CD4-positive, alpha-beta T cell treated with Interleukin-2 at 100 ng/mL for 4 hours (primary cell): ENCODE measurements at places on chromosomes 5 and 9.

- DNase-seq = no peak
These were observed 461.3 kb upstream of the CLINT1 start for GRCh38 chr5:158320178-158320674.

DNA sequence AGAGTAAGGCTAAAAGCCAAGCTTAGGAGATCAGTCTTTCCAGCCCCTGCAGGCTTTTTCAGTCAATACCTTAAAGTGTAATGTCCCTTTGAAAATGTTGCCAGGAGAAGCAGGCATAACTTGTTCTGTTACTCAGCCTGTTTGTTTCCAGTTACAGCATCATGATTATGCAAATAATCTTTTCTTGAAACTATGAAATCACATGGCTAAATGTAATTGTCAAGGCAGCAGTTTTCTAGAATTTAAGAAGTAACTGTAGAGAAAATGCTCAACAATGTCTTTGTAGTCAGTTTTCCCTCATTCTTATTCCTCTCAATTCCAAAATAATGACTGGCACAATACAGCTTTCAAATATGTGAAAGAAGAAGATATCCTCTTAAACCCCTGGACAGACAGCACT is 1.9 kb upstream of the GPR107 start:
- no peak for DNase-seq

- DNase-seq = no peak
These were observed 3.7 kb upstream of the MRNIP start for GRCh38 chr5:179862296-179862695.

DNA sequence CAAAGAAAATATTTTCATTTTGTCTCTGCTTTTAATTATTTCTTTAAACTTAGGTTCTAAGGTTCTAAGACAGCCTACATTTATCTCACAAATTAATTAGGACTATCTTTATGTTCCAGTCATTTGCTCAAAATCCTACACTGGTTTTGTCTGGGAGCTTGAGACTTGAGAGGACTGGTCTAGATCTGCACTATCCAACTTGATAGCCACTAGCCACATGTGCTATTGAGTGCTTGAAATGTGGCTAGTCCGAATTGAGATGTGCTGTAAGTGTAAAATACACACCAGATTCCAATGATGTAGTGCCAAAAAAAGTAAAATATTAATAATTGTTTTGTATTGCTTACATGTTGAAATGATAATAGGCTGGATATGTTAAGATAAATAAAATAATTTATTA is 7.2 kb downstream of the CDC37L1 start:
- DNase-seq = no peak

- peak; percentile 89 for DNase-seq
These were observed 125.1 kb downstream of the C9orf50 start for GRCh38 chr9:129495620-129496472.

GRCh38 chr5:9903801-9904200 is 273.6 kb upstream of the TAS2R1 start:
- no peak for DNase-seq

DNA sequence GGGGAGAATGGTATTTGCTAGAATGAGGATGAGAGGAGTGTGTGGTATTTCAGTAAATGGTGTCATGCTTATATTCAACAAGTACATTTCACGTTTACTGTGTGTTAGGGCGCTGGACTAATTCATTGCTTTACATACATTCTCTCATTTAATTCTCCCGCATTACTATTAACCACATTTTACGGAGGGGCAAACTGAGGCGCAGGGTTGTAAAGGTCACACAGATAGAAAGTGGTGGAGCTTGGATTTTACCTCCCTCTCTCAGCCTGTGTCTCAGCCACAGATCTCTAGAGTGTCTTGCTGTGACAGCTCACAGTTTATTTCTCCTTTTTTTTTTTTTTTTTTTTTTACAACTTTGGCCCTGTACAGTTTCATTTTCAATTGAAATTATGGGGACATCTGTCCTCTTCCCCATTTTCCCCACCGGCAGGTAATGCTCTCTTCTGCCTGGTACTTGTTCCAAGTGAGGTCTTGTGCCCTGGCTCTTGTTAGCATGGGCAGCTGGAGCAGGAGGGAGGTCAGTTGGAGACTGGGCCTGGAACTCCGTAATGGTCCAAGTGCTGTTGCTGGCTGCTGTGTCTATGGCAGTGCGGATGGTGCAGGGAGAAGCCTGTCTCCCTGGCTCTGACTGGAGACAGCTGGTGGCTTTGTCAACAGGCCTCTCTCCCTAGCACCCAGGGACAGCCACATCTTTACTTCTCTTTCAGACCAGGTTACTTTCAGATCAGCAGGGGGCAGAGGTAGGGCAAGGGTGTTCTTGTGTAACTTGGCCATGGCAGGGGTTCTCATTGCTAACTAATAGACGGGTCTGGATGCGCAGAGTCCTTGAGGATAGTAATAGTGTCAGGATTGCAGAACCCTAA is 20.5 kb upstream of the NDST1 start:
- DNase-seq = no peak

DNA sequence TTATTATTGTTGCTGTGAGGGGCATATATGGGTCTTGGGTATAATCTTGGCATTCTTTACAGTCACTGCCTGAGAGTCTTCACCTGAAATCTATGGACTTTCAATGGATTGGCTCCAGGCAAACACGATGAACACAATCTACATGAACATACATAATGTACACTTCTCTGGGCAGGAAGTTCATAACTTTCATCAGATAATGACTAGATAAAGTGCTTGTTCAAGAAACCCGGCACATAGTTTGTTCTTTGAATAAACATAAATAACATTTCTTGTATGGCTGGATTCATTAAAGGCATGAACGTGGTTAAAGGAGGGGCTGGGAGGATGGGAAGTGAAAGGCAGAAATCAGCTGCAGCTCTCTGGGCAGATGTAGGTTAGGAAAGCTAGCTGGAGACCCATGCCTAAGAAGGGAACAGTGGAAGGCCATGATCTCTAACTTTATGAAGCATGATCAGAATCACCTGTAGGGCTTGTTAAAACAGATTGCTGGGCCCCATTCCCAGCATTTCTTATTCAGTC is 306.9 kb upstream of the EFNA5 start:
- no peak for DNase-seq

DNA sequence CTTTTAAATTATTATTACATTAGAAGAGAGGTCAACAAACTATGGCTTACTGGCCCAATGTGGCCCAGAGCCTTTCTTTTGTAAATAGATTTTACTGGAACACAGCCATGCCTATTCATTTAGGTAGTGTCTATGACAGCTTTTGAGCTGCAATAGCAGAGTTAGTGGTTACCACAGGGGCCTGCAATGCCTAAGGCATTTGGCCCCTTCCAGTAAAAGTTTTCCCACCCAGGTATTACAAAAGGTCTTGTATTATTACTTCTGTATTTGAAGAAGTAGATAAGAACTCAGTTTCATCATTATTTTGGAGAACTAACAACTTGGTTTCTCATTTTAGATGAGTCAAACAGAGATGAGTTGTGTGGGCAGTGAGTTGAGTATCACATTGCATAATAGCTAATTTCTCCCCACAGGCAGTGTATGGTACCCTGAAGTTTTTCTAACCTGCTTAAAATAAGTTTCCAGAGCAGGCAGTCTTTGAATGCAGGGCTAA is 9.5 kb downstream of the MTRR start:
- DNase-seq = no peak

GRCh38 chr9:18666348-18666747 is 192.4 kb downstream of the ADAMTSL1 start:
- no peak for DNase-seq

GRCh38 chr5:14667770-14668169 is 3.3 kb downstream of the OTULIN start:
- DNase-seq = peak; percentile 13

DNA sequence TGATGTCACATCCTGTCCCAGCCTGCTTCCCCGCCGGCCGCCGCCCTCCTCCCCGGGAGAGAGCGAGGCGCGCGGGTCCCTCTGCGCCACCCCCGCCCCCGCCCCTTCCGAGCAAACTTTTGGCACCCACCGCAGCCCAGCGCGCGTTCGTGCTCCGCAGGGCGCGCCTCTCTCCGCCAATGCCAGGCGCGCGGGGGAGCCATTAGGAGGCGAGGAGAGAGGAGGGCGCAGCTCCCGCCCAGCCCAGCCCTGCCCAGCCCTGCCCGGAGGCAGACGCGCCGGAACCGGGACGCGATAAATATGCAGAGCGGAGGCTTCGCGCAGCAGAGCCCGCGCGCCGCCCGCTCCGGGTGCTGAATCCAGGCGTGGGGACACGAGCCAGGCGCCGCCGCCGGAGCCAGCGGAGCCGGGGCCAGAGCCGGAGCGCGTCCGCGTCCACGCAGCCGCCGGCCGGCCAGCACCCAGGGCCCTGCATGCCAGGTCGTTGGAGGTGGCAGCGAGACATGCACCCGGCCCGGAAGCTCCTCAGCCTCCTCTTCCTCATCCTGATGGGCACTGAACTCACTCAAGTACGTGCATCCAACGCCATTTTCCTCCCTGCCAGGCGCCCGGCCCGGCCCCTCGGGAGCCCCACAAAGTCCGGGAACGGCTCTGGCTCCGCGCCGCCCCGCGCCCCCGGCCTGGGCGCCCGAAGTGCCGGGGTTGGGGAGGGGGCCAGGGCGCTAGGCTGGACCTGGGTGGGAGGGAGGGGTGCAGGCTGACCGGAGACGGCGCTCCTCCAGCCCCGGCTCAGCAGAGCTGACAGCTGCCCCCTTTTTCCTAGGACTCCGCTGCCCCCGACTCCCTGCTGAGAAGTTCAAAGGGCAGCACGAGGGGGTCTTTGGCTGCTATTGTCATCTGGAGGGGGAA is 12.0 kb upstream of the OLFM1 start:
- DNase-seq = no peak

DNA sequence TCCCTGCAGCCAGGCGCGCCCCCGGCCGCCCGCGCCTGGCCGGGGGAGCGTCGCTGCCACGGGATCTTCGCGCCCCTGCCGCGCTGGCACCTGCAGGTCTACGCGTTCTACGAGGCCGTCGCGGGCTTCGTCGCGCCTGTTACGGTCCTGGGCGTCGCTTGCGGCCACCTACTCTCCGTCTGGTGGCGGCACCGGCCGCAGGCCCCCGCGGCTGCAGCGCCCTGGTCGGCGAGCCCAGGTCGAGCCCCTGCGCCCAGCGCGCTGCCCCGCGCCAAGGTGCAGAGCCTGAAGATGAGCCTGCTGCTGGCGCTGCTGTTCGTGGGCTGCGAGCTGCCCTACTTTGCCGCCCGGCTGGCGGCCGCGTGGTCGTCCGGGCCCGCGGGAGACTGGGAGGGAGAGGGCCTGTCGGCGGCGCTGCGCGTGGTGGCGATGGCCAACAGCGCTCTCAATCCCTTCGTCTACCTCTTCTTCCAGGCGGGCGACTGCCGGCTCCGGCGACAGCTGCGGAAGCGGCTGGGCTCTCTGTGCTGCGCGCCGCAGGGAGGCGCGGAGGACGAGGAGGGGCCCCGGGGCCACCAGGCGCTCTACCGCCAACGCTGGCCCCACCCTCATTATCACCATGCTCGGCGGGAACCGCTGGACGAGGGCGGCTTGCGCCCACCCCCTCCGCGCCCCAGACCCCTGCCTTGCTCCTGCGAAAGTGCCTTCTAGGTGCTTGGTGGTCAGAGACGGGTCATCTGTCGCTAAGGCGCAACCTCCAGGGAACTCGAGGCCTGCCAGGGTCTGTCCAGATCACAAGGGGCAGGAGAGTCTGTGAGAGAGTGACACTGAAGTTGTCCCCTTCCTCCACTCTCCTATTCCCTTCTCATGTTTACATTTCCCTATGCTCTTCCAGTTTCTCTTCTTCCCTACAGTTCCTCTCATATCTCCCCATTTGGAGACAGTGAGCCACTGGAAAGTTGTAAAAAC is 1.3 kb downstream of the GPR150 start:
- DNase-seq = peak; percentile 32

DNA sequence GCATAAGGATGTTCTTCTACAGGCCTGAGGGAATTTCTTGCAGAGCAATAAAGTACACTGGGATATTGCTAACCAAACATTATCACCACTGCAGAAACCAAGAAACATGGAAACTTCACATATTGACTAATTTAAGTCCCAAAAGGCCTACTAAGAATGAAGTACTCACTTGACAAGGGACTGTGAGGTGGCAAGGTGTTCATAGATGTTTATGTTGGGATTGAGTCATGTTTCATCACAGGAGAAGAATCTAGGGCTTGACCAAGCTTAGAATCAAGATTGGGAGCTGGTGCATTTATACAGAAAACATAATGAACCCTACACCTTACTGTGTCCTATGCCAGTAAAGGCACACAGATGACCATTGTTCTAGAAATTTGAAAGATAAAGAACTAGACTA is 56.7 kb upstream of the GAS1 start:
- no peak for DNase-seq

DNA sequence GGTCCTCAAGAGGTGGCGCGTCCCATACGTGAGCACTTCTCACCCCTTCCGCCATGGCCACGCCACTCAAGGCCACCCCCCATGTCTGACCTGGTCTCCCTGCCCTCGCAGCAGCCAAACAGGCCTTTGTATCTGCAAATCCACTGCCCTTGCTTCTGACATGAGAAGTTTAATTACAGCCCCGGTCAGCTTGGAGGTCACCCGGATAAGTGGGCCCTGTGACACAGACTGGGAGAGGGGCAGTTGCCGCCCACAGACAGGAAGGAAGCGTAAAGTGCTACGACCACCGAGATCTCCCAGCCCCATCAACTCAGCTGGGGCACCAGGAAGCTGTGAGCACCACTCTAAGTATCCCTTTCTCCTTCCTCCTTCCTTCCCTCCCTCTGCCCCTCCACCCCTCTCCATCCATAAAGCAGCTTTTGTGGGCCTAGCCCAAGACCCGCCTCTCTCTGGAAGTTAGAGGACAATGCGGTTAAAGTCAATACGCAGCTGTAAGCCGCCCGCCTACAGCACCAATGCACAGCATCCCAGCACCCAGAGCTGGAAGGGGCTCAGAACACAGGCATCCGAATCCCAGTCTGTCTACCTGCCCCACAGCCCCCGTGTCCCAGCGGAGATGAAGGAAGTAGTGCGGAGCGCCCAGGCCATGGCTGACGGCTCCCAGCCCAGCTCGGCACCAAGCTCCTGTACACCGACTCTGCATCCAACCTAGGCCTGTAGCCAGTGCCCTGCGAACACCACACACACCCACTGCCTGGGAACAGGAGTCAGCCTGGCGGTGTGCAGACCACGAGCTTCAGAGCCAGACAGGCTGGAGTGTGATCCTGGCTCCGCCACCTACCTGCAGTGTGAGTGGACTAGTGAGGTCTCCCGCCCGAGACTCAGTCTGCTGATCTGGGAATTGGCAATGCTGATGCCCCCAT is 44.8 kb upstream of the RNF130 start:
- no peak for DNase-seq

GRCh38 chr9:22067196-22067595 is 58.1 kb upstream of the CDKN2B start:
- no peak for DNase-seq

DNA sequence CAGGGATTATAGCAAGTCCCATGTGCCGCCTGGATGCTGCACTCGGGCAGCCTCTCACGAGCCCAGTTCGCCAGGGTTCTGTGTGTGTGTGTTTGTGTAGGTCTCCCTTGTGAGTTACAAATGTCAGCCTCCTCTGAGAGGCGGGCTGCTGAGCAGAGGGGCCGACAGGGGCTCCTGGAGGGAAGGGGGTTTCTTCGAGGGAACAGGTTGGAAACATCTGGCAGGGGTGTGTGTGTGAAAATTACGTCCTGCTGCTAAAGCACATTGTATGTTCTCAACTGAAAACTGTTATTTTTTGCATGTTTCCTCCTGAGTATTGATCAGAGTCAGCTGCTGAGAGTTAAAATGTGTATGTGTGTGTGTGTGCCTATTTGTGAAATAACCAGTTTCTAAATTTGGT is 9.7 kb downstream of the GALNT10 start:
- no peak for DNase-seq

GRCh38 chr9:133235549-133236222 is 26.6 kb upstream of the OBP2B start:
- no peak for DNase-seq

- DNase-seq = no peak
These were observed 144.6 kb downstream of the DOCK2 start for GRCh38 chr5:169781420-169782345.

- DNase-seq = no peak
These were observed 82.1 kb downstream of the PIK3R1 start for GRCh38 chr5:68297656-68298055.
